ENCODE measurements at places on chromosomes 12 and 14.

DNA sequence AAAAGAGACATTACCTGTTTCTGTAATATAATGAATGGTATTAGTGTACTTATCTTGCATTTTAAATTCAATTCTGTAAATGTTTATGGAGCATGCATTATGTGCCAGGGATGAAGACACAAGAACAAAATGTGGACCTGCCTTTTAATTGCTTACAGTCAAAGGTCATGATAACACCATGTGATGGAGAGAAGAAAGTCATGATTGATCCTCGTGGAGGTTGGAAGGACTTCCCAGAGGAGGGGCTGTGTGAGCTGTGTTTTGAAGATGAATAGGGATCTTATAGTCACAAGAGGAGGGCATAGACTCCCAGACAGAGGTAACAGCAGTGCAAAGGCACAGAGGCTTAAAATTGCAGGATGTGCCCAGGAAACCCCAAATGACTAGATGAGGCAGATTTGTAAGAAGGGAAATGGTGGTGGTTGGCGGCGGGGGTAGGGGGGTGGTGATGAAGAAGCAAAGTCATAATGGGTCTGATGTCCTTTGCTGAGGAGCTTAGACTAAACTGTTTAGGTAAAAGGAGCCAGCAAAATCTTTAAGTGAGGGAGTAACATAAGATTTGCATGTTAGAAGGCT lies 151.5 kb downstream of the PRKCH start:
- no peak for DNase-seq

GRCh38 chr14:23568600-23569331 lies 1.2 kb upstream of the AP1G2 start:
- DNase-seq = peak; percentile 74

DNA sequence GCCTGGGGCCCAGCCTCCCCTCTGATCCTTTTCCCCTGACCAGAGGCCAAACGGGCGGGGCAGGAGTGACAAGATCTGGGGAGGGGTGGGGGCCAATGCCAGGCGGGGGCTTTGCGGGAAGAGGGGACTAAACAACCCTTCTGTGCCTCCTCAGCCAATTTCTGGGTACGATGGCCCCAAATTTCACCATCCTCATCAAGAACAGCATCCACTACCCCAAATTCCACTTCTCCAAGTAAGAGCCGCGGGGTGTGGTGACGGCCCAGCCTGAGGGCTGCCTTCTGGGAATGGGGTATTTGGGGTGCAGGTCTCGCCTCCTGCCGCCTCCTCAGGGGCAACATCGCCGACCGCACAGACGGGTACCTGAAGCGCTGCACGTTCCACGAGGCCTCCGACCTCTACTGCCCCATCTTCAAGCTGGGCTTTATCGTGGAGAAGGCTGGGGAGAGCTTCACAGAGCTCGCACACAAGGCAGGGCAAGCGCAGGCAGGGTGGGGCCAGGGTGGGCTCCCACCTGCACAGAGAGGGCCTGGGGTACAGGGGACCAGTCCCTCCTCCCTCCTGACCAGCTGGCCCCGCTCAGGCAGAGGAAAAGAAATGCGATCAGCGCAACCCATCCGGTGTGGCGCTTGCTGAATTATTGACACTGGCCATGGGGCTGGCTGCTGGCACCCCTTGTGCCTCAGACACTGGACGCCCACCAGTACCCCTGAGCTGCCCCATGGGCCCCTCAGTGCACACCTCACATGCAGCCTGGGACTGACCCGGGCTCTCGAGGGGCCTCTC lies 1.7 kb downstream of the P2RX2 start:
- DNase-seq = no peak

- no peak for DNase-seq
These were observed 37.5 kb upstream of the DAAM1 start for GRCh38 chr14:59150990-59151389.

DNA sequence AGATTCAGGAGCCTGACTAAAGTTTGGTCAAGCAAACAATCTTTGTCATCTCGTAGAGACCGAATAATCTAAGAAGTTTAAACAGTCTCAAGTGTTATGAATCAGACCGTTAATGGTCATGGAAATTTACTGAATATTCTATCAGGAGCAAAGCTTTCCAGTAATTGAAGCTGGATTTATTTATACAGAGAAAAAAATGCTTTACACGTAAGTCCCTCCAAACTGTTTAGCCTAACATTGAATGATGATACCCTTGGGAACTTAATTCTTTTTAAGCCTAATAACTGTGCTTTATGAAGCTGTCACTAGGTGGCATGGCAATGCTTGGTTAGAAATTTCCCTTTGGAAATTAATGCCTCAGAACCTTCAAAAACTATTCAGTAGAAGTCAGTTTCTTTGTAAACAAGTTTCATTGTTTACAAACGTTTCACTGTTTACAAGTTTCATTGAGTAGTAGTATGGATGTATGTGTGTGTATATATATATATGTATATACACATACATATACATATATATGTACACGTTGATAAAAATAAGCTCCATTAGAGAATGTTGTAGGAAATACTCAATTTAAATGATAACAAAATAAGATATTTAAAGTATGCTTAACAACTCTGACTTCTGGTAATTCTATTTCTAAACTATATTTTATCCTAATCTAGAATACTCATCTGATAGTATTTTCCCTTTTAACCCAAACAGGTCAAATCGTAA lies 32.1 kb downstream of the DEPDC4 start:
- peak; percentile 75 for DNase-seq

- DNase-seq = no peak
These were observed 40.6 kb upstream of the RPH3A start for GRCh38 chr12:112750971-112751370.

- no peak for DNase-seq
These were observed 157.7 kb upstream of the TBX3 start for GRCh38 chr12:114841557-114842251.

DNA sequence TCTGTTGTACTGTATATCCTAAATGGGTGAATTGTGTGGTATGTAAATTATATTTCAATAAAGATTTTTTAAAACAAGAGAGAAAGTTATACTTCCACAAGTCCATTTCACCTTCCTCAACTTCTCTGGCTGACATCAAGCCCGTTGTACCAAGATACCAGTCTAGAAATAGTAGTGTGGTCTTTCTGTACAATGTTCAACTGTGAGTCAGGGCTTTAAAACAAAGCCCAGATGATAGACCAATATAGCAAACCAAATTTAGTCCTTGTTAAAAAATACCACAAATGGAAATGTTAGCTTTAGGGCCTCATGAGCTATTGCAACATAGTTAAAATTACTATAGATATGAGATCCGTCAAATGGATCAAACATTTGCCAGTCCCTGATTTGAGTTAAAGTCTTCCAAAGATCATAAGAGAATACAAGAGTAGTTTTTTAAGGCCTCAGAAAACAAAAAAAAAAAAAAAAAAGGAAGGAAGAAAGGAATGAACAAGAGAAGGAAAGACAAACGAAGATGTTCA lies 49.0 kb upstream of the EGLN3 start:
- DNase-seq = no peak

DNA sequence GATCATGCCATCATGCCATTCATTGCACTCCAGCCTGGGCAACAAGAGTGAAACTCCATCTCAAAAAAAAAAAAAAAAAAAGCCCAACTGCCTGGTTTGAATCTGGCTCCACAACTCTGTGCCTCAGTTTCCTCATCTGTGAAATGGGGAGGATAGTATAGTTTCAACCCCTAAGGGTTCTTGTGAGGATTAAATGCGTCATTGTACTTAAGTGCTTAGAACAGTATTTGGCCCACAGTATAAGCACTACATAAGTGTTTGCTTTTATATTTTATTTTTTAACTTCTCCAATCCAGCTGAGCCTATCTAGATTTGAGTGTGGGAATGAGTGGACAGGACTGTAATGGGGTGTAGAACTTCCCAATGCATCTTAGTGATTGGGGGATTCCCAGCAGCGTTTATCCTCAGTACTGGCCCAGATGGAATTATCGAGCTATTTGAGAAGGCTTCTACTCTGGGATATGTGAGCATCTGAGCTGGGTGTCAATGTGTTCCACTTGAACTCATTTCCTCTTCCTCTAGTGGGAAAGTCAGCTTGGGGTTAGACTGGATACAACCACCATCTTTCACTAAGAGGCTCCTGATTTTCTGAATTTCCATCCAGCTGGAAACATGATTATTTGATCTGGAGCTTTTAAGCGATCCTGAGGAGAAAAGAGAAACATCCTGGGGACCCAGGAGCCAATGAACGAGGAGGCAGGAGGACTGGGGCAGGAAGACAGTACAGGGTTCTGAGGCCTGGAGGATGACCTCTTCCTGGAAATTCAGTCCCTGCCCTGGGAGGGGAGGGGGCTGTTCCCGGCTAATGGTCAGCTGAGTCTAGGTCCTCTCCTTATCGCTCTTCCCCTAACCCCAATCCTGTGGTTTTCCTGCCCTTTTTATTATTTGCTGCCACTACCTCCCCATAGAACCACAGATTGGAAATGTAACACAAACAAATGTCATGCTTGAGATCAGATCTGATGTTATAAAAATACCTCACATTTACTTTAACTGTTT lies 9.3 kb upstream of the ESPL1 start:
- DNase-seq = no peak

DNA sequence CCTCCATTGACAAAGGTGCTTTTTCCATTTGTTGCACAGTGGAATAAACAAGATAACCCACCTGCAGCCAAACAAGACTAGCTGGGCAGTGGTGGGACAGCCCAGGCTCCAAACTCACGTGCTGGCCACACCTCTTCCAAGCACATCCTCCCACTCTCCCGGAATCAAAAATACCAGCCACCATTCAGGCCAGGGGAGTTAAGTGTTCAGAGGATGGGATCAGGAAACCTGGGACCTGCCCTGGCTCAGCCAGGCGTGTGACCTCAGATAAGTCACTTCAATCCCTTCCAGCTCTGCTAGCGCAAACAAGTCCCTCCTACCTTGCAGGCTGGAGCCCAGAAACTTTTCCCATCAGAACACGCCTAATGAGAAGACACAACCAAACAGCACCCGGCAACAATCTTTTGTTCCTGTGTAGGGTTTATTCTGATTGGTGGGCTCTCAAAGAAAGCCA lies 43.3 kb downstream of the ACTN1 start:
- DNase-seq = no peak

DNA sequence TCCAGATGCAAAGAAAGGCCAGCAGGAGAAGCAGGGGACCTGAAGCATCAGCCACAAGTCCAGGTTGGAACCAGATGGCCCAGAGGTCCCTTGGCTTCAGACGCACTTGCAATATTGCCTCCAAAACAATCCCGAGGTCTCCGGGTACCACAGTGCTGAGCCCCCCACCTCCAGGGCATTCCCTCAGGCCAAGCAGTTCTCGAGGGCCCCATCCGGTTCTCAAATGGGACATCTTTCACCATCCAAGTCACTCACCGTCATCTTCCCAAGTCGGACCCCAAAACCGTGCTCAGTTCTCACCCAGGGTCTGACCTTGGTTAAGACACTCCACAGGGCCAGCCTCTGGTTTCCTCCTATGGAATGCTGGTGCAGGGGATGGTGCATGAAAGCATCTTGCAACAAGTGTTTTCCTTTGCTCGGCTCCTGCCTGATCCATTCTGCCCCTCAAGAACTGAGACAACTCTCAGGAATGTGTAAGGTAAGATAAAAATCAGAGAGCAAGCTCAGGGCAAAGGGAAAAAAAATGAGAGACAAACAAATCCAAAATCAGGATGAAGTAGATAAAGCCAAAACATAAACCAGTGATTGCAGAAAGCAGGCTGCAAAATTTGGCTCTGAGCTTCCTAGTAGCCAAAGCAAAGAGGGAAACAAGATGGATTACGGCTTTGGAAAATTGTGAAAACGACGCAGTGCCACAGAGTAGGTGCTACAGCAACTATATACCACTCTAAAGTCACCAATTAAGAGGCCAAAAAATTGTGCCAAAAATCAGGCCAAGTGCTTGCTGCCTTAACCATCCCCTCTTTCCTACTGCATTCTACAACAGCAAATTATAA lies 8.0 kb downstream of the NCOR2 start:
- DNase-seq = no peak

DNA sequence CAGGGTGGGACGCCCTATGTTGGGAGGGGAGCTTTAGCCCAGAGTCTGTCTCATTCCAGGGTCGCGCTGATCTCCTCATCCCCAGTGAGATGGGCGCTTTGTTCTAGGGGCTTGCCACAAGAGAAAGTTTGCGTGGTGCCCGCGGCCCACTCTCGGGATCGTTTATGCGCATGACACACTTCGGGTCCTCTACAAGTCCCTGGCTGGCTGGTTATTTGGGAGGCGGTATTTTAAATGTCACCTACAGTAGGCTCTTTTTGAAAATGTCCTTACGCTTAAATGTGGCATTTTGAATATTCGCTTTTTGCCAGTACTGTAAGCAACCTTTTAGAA lies 541 bp downstream of the GOLT1B start:
- peak; percentile 44 for DNase-seq

DNA sequence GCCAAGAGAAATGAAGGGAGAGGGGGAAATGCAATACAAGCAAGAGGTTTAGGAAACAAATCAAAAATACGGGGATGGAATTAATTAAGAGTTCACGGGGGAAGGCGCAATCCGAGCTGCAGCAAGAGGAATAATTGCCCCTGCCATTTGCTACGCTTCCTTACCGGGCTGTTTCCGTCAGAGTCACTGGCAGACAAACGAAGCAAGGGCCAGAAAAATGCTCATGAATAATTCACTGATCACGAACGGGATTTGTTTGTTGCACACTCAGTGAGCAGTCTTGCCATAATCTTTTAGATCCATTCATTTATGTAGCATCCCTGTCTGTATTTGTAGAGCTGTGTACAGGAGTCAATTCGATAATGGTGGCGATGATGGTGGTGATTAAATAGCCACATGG lies 39.0 kb downstream of the PLXNC1 start:
- DNase-seq = no peak

- DNase-seq = peak; percentile 82
These were observed 53.0 kb downstream of the ARL6IP4 start for GRCh38 chr12:123033392-123034021.

DNA sequence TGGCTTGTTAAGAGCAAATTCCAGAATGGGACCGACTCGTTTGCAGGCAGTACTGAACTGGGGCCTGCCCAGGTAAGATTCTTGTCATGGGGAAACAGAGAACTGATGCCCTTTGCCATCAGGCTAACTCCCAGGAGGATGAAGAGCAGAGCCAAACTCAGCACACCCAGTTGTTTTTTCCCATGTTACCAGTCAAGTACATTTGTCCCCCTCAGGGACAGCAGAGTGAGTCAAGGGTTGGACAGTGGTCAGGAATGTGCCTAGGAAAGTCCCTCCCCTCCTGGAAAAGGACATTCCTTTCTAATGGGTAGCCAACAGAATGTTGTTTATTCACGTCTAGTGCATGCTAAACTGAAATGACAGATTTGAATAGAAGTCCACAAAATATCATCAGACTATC lies 1.6 kb downstream of the ART4 start:
- DNase-seq = no peak

- no peak for DNase-seq
These were observed 18.3 kb downstream of the LHX5 start for GRCh38 chr12:113453330-113453729.

DNA sequence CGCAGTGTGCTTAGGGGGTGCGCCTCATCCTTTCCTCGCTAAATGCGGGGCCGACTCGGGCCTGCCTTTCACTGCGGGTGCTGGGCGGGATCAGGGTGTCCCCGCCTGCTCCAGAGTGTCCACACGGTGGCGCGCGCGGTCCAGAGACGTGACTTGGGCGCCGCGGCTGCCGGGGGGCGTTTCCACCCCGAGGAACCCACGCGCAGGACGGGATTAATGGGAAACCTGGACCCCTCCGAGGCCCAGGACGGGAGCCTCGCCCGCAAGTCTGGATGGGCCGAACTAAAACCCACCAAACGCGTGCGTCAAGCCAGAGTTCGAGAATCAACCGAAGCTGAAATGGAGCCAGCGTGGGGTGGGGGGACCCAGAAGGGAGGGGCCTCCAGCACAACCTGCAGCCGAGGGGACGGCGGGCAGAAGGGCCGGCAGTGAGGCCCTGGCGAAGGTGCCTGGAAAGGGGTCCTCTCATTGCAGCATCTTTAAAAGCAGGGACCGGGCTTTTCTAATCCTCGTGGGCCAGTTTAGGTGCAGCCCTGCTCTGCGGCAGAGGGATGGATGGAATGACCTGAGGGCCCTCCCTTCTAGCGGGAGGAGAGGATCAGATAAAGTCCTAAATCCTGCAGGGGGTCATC lies 93.3 kb downstream of the NINJ2 start:
- DNase-seq = peak; percentile 24
